Activated CD8-positive, alpha-beta memory T cell treated with anti-CD3 and anti-CD28 coated beads for 1 hour (primary cell): ENCODE measurements at places on chromosomes 6 and 20.

GRCh38 chr6:70538376-70538775 is 28.4 kb upstream of the SDHAF4 start:
- DNase-seq: no peak

GRCh38 chr20:62149532-62150309 is 6.2 kb downstream of the SS18L1 start:
- DNase-seq: no peak

DNA sequence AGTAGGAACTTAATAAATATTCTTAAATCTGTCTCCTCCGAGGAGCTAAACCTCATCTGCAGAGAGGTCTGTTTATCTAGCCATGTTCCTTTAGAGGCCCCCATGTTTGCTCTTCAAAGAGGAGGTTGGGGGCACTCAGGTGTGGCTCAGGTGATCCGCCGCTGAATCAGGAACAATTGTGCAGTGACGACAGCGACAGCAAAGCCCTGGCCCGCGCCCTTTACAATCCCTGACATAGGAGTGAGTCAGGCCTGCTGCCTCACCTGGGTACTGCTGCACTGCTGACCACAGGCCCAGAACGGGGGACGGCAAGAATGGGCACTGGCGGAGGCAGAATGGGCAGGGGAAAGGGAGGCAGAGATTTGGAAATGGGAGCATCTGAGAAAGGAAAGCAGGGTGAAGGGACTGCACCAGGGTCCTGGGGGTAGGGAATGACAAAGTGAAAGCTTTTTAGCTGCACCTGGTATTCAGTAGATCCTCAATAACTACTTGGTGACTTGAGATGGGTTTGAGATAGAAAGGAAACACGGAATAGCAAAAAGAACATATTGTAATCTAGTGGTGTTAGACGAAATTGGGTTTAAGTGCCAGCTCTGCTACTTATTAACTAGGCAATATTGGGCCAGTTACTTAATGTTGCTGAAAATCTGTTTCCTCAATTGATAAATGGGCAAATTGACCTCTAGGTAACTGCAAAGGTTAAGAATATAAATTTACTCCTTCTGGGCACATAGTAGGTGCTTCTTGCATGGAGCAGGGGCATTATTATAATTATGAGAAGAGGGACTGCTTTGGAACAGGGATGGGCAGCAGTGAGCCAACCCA is 5.4 kb upstream of the IER3 start:
- DNase-seq: no peak

DNA sequence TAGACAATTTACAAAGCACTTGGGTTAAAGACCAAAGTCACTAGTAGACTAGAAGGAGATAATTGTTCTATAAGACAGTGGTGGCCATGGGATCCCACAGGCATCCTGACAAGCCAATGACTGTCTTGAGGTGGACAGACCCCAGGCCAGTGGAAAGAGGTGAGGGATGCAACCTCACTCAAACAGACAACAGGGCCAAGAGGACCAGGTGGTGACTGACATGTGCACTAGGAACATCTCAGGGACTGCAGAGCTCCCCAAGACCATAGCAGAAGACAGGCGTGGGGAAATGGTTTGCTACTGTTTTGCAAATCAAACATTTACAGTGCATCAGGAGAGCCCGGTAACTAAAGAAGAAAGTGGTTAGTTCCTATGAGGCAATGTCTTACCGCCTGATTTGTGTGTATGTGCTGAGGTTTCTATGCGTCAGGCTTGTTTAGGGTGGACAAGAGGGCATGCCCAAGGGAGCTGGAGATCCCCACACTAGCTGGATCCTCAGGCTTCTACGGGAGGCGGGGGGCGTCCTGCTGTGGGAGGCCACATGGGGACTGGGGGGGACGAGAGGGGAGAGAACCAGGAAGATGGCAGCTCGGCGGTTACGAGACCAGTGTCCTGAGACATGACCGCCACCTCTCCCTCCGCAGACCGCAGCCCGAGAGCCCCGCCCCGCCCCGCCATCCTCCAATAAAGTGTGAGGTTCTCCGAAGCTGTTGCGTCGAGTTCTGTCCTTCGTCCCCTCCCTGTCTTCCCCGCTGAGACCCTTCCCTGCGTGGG is 623 bp upstream of the MRPS26 start:
- DNase-seq: no peak

- no peak for DNase-seq
Observed at GRCh38 chr6:14316651-14317386, 199.2 kb downstream of the CD83 start.

DNA sequence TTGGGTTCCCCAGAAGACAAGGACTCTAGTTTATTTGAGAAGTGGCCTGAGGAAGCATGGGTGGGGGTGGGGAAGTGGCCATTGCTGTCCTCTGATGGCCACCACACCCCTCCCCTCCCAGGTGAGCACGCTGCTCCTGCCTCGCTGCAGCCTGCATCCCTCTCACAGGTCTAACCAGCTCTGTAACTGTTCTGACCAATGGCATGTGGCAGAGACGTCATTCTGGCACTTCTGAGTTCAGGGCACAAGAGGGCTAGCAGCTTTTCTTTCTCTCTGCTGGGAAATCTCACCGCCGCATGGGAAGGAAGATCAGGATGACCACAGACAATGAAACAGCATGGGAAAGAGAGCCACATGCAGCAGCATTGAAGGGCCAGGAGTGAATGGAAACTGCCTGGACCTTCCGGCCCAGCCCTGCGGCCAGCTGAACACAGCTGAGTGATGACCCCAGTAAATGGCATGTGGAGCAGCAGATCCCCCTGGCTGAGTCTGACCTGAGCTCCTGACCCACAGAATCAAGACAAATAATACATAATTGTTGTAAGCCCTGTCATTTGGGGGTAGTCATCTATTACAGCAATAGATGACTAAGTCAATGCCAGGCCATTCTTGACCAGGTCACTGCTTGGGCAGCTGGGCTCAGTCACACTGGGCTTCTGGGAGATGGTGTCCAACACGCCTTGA is 179.8 kb downstream of the LINC00237 start:
- DNase-seq: no peak

DNA sequence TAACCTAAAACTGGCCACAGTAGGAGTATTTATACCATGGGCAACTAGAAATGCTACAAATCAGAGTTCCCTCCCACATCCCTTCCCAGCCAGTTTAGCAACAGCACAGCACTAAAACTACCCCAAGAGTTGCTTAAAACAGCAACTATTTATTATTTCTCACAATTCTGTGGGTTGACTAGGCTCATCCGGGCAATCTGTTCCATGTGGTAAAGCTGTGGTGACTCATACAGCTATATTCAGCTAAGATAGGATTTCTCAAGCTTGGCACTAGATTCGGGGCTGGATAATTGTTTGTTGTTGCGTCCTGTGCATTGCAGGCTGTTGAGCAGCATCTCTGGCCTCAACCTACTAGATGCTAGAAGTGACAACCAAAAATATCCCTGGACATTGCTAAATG is 8.6 kb upstream of the HECA start:
- no peak for DNase-seq

- peak; percentile 59 for DNase-seq
Observed at GRCh38 chr20:63739130-63740069, at the start of gene SLC2A4RG. SLC2A4RG (plus strand) TSS chr20:63739776; CDS start chr20:63739913, 137 bp downstream.

DNA sequence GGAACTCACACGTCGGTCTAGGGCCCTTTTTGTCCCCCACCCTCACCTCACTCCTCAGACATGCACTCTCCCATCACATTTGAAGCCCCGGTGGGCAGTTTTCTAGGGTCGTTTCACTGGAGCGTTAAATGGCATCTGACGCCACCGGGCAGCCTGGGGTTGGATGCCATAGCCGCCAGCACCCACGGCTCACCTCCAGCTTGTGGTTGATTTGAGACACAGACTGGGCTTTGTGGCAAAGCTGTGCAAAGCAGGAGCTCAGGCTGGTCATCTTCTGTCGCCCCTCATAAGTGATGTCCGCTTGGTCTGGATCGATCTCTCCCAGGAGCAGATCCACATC is 530 bp downstream of the GOPC start:
- DNase-seq: no peak

- no peak for DNase-seq
Observed at GRCh38 chr6:134564705-134565104, 246.8 kb upstream of the SGK1 start.

- no peak for DNase-seq
Observed at GRCh38 chr20:38196592-38196991, 31.5 kb upstream of the TGM2 start.

DNA sequence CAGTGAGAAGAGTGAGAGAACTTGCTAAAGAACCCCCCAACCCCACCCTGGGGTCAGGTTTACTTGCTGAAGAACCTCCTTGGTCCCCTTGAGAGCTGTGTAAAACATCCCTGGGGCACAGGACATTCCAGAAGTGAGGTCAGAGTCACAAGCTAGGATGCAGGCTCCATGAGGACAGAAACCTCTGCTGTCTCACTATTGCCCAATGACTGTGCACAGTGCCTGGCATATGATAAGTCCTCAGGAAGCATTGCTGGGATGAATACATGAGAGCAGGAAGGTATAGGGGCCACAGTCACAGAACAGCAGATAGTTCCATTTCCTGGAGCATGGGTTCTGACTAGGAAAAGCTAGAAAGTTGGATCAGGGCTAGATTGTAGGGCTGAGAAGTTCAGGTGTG is 18.4 kb downstream of the NT5E start:
- DNase-seq: no peak

DNA sequence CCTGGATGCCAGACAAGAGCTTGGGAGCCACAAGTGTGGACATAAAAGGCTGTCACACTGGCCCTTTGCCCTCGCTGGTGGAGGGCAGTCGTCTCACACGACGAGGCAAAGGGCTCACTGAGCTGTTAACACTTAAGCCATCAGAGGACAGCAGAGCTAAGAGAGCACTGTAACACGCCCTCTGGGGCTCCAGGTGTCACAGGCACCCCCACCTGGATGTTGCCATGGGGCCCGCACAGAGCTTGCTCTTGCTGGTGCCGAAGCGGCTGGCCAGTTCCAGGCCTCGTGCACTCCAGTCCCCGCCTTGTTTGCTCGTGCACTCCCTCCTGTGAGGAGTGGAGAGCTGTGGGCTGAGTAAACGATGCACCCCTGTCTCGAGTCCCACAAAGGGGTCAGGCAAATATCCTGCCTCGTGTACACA is 37.4 kb downstream of the SLC35D3 start:
- no peak for DNase-seq

GRCh38 chr20:5658912-5659345 is 91.3 kb upstream of the SHLD1 start:
- peak; percentile 31 for DNase-seq

- DNase-seq: no peak
Observed at GRCh38 chr6:70312165-70312745, 9.4 kb upstream of the COL9A1 start.

- no peak for DNase-seq
Observed at GRCh38 chr20:62216636-62217566, 3.2 kb downstream of the HRH3 start.

- DNase-seq: no peak
Observed at GRCh38 chr6:46909371-46909770, 12.4 kb downstream of the ADGRF5 start.

GRCh38 chr6:6560909-6561308 is 27.6 kb upstream of the LY86 start:
- DNase-seq: no peak

DNA sequence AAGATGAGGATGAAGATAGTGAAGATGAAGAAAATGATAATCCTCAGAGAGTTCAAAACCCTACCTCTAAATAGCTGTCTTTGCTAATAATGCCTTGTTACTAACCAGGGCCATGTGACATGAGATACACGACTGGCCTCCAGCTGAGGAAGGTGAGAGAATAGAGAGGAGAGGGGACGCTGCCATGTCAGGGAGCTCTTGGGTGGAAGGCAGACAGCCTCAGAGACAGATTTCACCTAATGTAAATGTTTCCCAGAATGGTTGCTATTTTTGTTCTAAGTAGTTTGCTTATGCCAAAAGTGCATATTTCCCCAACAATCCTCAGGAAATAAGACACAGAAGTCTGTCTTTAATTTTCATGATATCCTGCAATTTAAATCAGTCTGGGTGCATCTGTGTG is 138.4 kb downstream of the ELOVL4 start:
- DNase-seq: no peak

DNA sequence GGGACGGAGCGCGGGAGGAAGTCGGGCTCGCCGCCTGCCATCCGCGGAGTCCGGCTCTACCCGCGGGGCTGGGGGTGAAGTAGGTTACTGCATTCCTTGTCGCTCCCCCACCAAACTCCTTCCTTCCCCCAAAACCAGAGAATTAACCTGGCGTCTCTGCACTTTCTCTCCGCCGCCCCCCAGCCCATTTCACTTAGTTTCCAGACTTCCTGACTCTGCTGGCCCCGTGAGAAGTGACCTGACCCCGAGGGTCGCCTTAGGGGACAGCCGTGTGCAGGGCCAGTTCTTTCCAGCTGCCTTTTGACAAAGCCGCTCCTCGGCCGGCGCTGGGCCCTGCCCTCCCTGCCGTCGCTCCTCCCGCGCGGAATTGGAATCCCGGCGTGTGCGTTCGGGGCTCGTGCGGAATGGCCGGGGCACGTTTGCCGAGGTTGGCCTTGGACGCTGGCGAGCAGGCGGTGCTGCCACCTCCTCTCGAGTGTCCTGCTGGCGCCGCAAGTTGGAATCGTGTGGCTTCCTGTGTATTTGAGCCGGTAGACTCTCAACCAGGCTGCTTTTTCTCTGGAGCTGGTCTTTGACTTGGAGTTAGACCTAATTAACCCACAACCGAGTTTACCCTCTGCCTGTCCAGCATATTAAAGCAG is 650 bp downstream of the DCBLD1 start:
- DNase-seq: no peak

- DNase-seq: no peak
Observed at GRCh38 chr6:16277101-16277981, 39.0 kb downstream of the GMPR start.

DNA sequence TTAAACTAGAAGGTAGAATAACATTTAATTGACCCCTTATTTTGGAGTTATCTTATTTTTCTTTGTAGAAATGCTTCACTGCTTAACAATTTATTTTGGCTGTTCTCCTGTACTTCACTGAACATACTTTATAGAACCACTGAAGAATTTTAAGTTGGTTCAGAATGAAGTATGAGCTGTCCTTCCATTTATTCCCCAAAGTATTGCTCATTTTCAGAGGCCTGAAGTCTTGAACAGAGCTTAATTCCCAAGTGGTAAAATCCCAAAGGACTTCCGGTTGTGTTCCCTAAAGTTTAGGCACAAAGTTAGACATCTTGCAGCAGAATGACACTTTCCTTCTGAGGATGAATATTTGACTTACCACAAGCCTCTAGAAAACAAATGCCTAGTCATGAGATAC is 233.3 kb downstream of the TINAG start:
- DNase-seq: no peak

DNA sequence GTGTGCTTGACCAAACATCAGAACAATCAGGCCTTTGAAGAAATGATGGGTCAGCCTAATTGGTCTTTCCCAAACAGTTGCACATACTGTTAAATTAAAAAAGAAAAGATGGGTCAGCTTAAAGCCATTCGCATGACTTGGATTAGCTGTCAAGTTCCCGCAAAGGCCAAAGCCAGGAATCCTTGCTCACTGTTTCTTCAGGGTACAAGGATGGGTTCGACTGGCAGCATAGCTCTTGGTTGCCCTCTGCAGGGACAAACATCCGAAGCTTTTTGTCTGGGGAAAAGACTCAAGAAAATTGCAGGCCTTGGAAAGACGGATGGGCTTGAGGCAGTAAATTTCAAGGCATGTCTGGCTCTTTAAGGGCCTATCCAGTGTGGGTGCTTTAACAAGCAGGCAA is 168.0 kb downstream of the HDGFL1 start:
- DNase-seq: no peak
